Hepatocyte (in vitro differentiated cells): ENCODE measurements at places on chromosomes 3 and 15.

DNA sequence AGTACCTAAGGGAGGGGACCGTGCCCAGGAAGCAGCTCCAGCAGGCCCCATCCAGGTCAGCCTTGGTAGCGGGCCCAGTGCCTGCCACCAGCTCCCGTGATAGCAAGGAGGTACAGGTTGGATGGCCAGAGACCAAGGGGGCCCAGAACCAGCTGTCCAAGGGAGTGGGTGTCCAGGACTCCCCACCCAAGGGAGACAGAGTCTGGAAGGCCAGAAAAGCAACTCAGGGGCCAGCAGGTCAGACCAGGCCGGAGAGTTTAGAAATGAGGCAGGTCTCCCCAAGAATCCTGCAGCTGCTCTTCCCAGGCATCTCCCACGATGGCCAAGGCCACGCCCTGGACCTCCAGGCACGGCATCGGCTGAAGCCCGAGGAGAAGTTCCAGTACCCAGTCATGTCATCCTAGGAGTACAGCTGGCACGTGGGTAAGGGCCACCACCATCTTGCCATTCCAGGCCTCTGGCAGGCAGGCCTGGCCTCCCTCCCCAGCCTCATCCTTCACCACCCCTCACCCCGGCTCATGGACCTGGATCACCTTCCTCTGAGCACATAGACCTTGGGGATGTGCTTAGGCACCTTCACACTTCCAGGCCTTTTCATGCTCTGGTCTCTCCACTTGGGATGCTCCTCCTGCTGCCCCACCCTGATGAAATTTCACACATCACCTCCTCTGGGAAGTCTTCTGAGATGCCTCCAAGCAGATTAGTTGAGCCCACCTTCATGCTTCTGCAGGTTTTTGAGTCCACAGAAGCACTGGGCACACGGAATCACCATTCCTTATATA is 30.5 kb downstream of the DNASE1L3 start:
- DNase-seq: no peak

GRCh38 chr15:89575146-89575655 is at the start of gene TICRR:
TSS of gene TICRR (plus strand) at chr15:89575469. CDS start at chr15:89575587, 118 bp downstream.
- peak; percentile 99 for DNase-seq

DNA sequence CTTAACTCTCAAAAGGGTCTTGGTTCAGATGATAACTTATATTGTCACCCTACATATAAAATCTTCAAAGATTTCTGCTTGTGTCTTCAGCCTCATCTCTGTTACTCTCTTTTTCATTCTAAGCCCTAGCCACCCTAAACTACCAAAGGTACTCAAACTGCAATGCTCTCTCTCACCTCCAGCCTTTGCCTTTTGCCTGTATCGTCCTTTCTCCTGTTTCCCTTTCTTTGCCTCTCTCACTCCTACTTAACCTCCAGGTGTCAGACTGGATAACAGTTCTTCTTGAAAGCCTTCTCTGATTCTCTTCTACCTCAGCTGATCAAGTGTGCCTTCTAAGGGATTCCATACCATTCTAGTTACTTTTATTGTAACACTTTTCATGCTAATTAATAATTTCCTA is 149.8 kb downstream of the SERPINI1 start:
- DNase-seq: no peak

DNA sequence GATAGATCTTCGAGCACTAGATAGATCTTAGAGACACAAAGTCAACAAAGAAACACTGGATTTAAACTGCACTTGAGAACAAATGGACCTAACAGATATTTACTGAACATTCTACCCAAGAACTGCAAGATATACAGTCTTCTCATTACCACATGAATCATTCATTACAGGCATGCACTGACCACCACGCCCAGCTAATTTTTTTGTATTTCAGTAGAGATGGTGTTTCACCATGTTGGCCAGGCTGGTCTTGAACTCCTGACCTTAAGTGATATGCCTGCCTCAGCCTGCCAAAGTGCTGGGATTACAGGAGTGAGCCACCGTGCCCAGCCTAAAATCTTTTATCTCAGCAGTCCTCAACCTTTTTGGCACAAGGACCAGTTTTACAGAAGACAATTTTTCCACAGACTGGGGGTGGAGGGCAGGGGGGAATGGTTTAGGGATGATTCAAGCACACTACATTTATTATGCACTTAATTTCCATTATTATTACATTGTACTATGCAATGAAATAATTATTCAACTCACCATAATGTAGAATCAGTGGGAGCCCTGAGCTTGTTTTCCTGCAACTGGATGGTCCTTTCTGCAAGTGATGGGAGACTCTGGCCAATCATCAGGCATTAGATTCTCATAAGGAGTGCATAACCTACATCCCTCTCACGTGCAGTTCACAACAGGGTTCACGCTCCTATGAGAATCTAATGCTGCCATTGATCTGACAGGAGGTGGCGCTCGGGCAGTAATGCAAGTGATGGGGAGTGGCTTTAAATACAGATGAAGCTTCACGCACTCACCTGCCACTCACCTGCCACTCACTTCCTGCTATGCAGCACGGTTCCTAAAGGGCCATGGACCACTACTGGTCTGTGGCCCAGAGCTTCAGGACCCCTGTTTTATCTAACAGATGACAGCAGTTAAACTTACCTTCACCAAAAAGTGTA is 21.7 kb downstream of the CSNK1G1 start:
- DNase-seq: no peak

GRCh38 chr3:172673210-172673679 is 37.6 kb downstream of the NCEH1 start:
- DNase-seq: peak; percentile 71

DNA sequence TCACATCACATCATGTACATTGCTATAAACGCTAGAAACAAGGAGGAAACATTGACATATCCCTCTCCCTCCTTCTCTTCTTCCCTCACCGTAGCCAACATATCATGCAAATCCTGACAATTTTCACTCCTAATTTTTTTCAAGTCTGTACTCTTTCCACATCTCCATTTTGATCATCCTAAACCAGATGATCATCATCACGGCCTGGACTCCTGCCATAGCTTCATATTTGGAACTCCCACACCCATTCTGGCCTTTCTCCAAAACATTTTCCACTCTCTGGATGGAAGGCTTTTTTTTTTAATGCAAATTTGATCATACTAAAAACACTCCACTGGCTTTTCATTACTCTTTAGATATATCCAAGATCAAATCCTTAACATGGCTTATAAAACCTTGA is 248.0 kb upstream of the CNTN3 start:
- DNase-seq: no peak

DNA sequence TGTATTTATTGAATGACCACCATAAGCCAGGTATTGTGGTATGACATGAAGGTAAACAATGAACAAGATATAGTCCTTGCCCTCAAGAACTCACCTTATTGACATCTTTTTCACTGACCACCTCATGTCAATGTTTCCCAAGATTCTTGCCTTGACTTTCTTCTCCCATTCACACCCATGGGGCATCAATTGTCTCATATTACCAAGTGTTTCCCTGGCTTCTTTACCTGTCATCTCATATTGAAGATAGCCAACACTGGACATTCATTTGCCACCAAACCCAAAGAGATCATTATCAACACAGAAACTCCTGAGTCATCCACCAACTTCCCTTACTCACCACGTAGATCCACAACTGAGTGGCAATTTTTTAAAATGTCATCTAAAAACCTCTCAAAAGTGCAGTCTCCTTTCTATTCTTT is 2.2 kb downstream of the EFHB start:
- no peak for DNase-seq

DNA sequence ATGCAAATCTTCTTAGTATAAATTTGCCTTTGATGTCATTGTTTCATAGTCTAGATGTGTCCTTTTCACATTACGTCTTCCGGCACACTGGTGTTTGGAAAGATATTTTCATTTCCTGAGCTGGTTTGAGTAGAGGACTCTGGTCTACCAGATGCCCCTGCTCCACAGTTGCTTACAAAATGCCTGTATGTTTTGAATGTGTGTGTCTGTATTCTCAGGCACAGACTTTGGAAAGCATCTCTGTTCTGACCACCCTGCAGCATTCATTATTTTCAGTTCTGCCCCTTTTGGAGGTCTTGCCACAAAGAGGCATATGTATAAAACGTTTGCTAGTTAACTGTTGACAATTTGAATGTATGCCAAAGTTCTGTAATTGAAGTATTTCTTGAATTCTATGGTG is 236.0 kb upstream of the GOLIM4 start:
- DNase-seq: no peak

DNA sequence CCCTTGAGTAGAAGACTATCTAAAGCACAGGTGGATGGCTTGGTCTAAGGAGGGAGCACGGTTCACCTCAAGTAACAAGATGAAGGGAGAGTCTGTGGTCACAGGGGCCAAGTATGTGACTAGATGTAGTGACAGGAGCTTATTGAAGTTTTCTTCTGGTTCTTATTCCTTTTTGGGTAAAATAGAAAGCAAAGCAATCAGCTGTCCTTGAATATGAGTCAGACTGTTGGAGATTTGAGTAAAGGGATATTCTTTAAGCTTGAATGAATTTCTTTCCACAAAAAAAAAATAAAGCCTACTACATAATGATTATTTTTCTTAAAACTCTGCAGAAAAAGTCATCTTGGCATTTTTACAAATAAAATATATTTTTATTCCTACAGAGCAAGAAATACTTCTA is 1.5 kb upstream of the CNTN6 start:
- no peak for DNase-seq

DNA sequence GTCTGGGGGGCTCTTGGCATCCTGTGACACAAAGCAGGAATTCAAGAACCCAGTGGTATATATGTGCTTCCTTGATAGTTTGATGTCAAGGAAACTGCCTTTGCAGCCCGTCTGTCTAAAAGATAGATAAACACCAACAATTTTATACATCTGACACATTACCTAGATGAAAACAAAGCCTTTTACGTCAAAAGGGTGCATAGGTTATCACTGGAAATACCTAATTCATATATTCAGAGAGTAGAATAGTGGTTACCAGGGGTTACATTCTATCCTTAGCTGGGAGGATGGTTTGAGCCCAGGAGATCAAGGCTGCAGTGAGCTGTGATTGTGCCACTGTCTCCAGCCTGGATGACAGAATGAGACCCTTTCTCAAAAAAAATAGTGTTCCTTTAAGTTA is 356.9 kb upstream of the RASGRP1 start:
- no peak for DNase-seq

- DNase-seq: no peak
Measured at GRCh38 chr15:51973220-51973619, 1.6 kb upstream of the LEO1 start.

- DNase-seq: no peak
Measured at GRCh38 chr3:171704002-171704401, 106.3 kb downstream of the PLD1 start.

GRCh38 chr15:88799341-88799740 is 3.9 kb upstream of the ACAN start:
- no peak for DNase-seq

- DNase-seq: no peak
Measured at GRCh38 chr3:120741837-120742197, 499 bp downstream of the RABL3 start.

- DNase-seq: no peak
Measured at GRCh38 chr3:58519668-58520402, 17.2 kb downstream of the ACOX2 start.

DNA sequence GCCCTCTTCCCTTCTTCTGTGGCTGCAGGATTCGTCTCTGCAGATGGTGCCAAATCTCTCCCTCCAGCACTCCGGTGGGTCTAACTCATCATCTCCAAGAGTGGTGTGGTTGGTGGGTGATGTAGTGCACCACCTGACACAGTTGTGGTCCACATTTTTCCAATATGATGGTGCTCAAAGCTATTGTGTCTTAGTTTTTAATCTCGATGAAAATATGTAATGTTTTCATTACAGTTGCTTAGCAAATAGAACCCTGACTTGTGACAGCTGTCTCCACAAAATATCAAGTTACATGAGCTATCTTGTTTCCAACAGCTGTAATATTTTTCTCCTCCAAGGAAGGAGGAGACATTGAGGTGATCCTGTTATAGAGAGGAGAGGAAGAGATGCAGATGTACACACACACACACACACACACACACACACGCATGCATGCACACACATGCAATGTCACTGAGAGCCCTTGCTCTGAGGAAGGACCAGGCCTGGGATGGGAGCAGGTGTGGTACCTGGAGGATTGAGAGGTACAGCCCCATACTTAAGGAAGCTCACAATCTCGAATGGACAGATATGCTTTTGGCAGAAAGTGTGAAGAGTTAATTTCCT is 15.7 kb upstream of the ESYT3 start:
- no peak for DNase-seq

GRCh38 chr15:38853608-38854007 is 289.0 kb upstream of the RASGRP1 start:
- peak; percentile 14 for DNase-seq

GRCh38 chr3:33467786-33468185 is 27.6 kb upstream of the UBP1 start:
- DNase-seq: no peak

DNA sequence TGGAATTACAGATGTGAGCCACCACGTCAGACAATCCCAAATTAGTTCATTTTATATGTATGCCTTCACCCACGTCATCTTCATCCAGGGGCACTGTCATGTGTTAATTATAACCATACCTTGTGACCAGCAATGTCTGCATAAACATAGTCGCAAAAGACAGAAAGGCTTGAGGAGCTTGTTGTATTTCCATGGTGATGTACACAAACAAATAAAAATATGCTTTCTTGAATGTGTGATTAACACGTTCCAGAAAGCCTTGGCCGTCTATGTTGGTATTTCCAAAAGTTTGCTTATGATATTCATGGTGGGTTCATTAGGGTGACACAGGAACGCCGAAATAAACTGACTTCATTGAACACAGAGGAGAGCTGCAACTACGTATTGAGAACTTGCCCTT is 524.7 kb upstream of the ZNF717 start:
- no peak for DNase-seq

- no peak for DNase-seq
Measured at GRCh38 chr3:126307591-126308393, 49.4 kb downstream of the KLF15 start.

DNA sequence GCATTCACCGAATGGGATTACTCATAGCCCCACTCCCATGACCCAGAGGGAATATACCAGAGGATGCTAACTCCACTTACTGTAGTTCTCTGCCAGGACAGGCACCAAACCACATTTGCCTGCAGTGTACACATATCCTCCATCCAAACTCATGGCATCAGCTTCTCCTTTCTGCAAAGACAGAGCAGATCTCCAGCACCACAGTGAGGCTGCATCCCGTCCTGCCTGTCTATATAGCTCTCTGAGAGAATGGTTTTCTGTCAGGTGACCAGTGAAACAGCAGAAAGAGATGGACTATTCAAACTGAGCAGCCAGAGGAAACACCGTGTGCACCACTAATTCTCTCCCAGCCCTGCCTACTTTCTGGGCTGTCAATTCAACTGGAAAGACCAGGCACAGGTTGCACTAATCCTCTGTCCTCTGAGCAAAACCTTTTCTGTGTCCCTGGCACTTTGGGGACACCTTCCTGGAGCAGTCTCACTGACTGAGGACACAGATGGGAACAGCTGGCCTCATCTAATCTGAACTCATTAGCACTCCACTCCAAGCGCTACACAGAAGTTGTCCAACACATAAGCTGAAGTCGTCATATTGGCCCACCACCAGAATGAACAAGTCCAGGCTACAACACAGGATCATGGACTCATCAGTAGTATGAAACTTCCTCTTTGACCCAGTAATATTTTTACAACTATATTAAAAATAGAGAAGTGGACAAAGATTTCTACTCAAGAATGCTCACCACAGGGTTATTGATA is 17.3 kb downstream of the LTF start:
- no peak for DNase-seq

- no peak for DNase-seq
Measured at GRCh38 chr15:95105229-95105628, 873.9 kb downstream of the MCTP2 start.
